ENCODE measurements at places on chromosomes 16 and 17.

GRCh38 chr17:6179017-6179416, 108.8 kb downstream of the WSCD1 start:
- no peak for DNase-seq

- DNase-seq, result peak; percentile 58
Measured at GRCh38 chr17:48545022-48545375, at the start of gene HOXB2. Gene HOXB2, minus strand, starts transcription at chr17:48545109. Its CDS starts 198 bp downstream, at chr17:48544911.

DNA sequence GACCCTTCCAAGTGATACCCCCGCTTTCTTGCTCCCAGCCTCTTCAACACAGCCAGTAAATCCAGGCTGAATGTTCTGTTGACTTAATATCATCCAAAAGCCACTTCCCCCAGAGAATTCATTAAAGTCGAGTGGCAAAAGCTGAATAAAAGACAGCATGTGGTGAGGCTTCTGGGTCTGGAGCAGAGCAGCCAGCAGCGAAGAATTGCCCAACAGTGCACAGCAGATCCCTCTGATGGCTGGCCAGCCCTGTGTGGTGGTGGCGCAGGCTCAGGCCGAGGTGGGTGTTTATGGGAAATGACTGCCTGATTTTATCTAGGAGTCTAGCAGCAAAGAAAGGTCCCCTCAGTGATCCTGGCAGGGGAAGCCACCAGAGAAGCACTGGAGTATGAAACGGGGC, 30.3 kb upstream of the RCVRN start:
- peak; percentile 11 for DNase-seq

GRCh38 chr17:50541402-50541715, 5.6 kb upstream of the SPATA20 start:
- DNase-seq, result no peak

GRCh38 chr16:12348733-12349704, 372.5 kb downstream of the SNX29 start:
- DNase-seq, result no peak

DNA sequence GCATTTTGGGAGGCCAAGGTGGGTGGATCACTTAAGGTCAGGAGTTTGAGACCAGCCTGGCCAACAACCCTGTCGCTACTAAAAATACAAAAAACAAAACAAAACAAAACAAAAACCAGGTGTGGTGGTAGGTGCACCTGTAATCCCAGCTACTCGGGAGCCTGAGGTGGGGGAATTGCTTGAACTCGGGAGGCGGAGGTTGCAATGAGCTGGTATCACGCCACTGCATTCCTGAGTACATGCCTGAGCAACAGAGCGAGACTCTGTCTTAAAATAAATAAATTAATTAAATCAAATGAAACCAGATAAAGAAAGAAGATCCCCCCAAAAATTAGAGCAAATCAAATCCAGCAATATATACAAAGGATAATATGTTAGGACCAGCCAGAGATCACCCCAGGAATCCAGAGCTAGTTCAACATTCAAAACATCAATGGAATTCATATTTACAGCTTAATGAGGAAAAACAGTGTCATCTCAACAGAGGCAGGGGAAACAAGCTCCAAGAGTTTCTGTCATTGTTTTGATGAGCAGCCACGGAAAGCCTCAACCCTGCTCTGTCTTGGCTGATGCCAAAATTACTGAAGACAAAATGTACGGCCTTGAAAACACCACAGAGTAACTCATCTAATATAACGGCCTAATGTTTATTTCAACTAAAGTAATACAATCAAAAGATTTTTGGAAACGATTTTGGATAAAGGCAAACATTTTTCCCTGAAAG, 3.7 kb downstream of the PEMT start:
- DNase-seq, result no peak

GRCh38 chr17:17078832-17079231, 36.6 kb downstream of the MPRIP start:
- no peak for DNase-seq

DNA sequence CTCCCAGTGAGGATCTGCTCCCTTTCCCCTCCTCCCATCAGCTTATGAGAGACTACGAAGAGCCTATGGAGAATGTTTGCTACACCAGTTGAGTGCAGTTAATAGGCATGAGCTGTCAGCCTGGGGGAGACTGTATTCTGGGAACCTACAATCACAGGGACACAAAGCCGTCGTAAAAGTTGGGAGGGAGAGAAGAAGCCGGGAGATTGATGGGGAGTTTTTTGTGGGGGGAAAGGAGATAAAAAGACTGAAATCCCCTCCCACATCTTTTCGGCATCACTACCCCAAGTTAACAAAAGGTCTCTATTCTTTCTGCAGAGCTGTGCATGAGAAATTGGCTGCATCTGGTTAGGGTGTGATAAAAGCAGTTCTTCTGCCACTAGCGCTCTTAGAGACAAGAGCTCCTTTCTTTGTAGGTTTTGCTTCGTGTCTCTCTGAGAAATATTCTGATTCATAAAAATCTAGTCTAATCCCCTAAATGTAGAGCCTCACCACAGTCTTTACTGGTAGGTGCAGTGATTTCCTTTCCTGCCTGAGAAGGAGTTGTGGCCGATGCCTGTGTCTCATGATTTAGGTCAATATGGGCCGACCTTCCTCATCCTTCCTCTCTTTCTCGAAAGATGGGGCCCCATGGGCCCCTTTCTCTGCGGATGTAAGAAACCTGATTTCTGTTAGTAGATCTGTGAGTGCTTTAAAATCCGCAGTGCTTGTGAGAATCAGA, 77.4 kb downstream of the BPTF start:
- DNase-seq, result no peak

DNA sequence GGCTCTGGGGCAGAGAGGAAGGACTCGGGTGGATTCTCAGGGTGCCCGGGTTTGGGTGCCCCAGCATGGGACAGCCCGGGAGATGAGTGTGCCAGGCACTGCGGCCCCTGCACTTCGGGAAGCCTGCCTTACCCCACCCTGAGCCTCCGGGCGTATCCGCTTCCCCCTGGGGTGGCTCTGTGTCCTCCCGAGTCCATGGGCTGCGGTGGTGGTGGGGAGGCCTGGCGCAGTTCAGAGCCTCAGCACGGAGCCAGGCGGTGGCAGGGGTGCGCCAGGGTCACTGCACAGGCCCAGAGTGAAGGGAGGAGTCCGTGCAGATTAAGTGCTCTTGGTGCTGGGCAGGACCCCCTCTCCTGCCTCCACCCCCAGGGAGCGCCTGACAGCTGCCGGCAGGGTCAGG, 20.7 kb downstream of the MYBBP1A start:
- no peak for DNase-seq

GRCh38 chr17:74981979-74982662, 5.3 kb upstream of the CDR2L start:
- peak; percentile 64 for DNase-seq

DNA sequence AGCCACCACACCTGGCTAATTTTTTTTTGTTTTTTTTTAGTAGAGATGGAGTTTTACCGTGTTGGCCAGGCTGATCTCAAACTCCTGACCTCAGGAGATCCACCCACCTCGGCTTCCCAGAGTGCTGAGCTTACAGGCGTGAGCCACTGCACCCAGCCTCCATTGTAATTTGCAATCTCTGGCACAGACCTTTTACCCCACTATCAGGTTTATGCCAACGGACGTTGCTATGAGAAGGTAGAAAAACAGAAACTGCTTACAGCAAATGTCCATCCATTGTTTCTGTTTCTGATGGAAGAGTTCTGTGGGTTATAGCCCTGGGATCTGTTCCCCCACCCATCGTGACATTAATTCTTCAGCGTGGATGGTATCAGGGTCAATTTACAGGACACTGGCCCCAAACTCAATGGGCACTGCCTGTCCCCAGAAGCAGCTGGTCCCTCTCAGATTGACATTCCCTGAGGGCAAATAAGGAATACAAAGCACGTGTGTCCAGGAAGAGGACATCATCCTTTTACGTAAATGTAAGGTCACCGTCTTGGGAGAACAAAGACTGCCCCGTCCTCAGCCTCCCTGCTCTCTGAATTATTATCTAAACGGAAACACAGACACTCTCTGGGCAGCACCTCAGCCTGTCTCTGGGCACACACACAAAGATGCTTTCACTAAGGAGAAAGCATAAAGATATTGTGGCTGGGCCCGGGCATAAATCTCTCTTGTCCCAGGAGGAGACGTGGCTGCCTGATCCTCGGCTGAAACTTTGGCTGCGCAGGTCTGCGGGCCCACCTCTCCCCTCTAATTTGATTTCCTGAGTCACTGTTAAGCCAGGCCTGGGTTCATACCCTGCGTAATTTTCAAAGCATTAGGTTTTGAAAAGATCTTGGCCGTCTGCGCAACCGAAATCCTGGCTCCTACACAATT, 5.2 kb downstream of the KCNG4 start:
- DNase-seq, result no peak

GRCh38 chr16:85136702-85137322, 24.5 kb upstream of the CIBAR2 start:
- DNase-seq, result no peak

DNA sequence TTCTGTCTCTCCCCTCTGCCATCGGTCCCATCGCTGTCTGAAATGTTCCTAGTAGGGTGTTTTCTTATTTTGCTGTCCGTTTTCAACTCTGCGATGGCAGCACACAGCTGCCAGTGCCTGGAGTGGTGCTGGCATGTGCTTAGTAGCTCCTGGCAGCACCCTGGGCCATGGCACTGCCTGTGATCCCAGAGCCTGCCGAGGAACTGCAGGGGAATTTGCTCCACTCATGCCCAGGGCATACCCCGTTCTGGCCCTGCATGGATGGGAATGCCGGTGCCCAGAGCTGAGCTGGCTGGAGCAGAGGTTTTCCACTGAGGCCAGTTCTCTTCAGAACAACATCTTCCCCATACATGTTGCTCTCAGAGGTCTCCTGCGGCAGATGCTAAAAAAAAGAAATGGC, 43.1 kb downstream of the GPT2 start:
- no peak for DNase-seq

DNA sequence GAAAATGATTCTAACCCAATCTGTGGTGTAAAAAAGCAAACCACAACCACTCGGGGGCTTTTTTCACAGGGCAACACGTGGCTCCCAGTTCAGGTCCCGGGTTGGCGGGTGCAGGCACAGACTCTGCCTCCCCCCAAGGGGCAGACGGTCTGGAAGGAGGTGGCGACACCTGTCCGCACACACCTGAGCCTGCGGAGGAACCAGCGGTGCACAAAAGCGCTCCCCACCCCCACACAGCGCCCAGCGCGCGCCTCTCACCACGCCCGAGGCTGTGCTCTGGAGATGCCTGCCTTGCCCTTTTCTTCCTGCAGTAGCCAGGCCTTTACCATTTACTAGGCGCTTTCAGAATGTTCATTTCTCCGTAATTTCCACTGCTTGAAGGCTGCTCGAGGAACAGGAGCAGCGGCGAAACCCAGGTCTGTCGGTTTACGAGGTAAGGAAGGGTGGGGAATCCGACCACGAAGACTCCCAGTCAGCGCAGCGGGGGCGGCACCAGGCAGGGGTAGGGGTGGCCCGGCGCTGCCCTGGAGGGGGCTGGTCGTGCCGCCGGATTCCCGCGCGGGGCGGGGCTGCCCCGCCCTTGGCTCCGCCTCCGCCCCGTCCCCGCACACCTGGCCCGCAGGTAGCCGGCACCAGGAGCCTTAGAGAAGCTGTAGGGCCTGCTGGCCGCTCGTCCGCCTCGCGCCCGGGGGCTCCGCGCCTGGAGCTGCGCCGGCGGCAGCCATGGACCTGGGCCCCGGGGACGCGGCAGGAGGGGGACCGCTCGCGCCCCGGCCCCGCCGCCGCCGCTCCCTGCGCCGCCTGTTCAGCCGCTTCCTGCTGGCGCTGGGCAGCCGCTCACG, at the start of gene USP43:
Gene USP43 (plus strand): TSS at position 608 of the 842 bp plus-strand sequence. CDS start 116 bp downstream, at position 724.
- DNase-seq, result peak; percentile 28

DNA sequence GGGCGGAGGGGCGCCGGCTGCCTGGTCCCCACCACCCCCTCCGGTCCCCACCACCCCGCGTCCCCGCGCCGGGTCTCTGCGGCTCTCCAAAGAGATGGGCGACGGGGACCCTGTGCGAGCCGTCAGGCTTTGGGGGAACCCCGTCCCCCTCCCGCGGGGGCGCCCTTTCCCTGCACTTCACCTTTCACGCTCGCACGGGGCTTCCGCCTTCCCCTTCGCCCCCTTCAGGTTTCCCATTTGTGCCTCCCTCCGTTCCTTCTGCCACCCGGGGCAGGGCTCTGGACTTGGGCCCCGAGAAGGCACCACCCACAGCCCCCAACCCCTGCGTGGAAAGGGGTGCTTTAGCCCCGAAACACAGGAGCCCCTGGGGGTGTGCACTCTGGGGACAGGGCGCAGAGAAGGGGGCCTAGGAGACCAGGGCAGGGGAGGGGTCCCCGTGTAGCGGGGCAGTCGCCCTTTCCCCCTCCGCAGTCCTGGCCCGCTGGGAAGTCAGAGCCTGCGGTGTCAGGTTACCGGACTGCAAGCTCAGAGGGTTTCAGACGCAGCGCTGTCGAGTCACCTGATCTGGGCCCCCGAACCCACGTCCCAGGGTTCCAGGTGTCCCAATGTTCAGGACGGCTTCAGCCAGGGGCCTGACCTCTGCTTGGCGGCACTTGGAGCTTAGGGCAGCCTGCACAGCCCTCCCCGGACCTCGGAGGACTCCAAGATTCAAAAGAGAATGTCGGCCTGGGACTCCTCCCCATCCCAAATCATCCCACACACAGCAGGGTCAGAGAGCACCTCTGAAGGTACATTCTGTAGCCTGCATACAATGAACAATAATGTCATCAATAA, 6.7 kb upstream of the CCDC92B start:
- peak; percentile 16 for DNase-seq

GRCh38 chr17:17057057-17057551, 14.8 kb downstream of the MPRIP start:
- no peak for DNase-seq

DNA sequence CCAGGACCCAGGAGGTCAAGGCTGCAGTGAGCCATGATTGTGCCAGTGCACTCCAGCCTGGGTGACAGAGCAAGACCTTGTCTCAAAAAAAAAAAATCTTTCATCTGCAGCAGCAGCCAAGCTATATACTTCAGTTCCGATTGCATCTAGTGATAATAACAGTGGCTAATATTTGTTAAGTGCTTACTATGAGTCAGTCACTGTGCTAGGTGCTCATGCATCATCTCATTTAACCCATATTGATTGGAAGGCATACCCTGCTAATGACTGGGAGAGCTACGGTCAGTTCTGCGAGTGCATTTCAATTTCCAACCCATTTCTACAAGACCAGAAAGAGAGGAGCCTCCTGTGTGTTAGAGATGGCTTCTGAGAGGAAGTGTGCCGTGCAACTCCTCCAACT, 7.7 kb upstream of the TUBG2 start:
- DNase-seq, result no peak

GRCh38 chr17:57329380-57330214, 73.3 kb downstream of the MSI2 start:
- no peak for DNase-seq

DNA sequence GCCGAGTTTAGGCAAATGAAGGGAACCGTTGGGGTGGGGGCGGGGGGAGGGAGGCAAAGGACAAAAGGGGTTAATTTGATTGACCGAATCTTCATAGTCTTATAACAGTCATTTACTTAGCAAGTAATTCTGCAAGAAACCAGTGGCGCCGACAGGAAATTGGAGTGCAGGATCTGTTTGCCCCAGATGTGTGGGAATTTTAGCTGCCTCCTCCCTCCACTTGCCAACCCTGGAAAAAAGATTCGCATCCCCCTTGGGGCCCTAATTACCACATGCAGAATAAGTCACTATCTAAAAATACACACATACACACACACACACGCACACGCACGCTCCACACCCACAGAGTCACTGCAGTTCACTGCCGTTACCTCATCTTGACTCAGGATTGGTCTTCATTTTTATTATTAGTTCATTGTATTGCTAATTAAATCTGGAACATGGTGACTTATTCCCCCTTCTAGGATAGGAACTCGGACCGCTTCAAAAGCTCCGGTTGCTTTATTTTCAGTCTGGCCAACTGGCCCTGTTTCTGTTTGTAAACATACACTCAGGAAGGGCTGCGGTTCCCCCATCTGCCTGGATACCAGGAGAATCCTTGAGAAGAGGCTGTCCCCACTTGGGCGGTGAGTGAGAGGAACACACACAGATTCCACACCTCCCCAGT, 241.6 kb upstream of the SALL1 start:
- DNase-seq, result peak; percentile 37

GRCh38 chr17:81400996-81401722, 5.9 kb downstream of the BAHCC1 start:
- DNase-seq, result no peak
